Smooth muscle cell of trachea (primary cell): ENCODE measurements at places on chromosomes 7 and 10. TPM values are rescaled to one million over a fixed set of nuclear protein-coding genes. Genes with fewer than 3 reads are reported as not detected.

Gene DNAJC1
- total RNA-seq, result 37.5 and 39.1 TPM in 2 replicates

Gene ZCCHC24
- 48.3 and 80.6 TPM in 2 replicates for total RNA-seq

Gene PRLHR
- total RNA-seq, result not detected in 2 replicates

Gene BICC1
- total RNA-seq, result 72.9 and 102 TPM in 2 replicates

Gene PRSS58
- total RNA-seq, result not detected in 2 replicates

Gene GJD4
- not detected in 2 replicates for total RNA-seq

Gene HOXA7
- total RNA-seq, result not detected in 2 replicates

Gene GAD2
- total RNA-seq, result not detected in 2 replicates

Gene EN2
- total RNA-seq, result not detected in 2 replicates

Gene LRRD1
- 0.15 TPM in 1 of 2 replicates, not detected in the other for total RNA-seq

Gene PLXNA4
- total RNA-seq, result 1.9 and 3.6 TPM in 2 replicates

Gene OGDHL
- 0.17 and 0.29 TPM in 2 replicates for total RNA-seq

Gene CD36
- total RNA-seq, result 2.5 and 10.1 TPM in 2 replicates

Gene PNLIP
- total RNA-seq, result not detected in 2 replicates

Gene TAS2R41
- total RNA-seq, result 0.17 TPM in 1 of 2 replicates, not detected in the other

Gene OR2A12
- total RNA-seq, result not detected in 2 replicates

Gene SFR1
- 5.5 and 16.9 TPM in 2 replicates for total RNA-seq

Gene MNX1
- total RNA-seq, result not detected in 2 replicates

Gene SPRN
- total RNA-seq, result 0.87 and 3.1 TPM in 2 replicates

Gene PRR15
- total RNA-seq, result not detected in 2 replicates

Gene GARIN1A
- total RNA-seq, result 1.5 TPM in 2 replicates

Gene SPOCK2
- 0.83 and 1.6 TPM in 2 replicates for total RNA-seq

Gene BUB3
- 133 and 200 TPM in 2 replicates for total RNA-seq

Gene ATRNL1
- total RNA-seq, result 0.66 and 1.5 TPM in 2 replicates

Gene PRKG1
- total RNA-seq, result 46.3 and 50.4 TPM in 2 replicates

Gene COX19
- 9.0 and 12.1 TPM in 2 replicates for total RNA-seq

Gene GRM3
- not detected in 2 replicates for total RNA-seq
